ENCODE measurements at places on chromosomes 2 and 18.

GRCh38 chr2:85791704-85792565 lies 38.1 kb downstream of the ATOH8 start:
- no peak for ATAC-seq

GRCh38 chr2:239927424-239927981 lies 97.6 kb downstream of the NDUFA10 start:
- ATAC-seq, result peak; percentile 100

GRCh38 chr18:68713131-68713530 lies 1.8 kb downstream of the TMX3 start:
- ATAC-seq, result no peak

- ATAC-seq, result no peak
These were observed 117.7 kb downstream of the ZNF516 start for GRCh38 chr18:76377359-76377756.

GRCh38 chr2:85783796-85784195 lies 30.0 kb downstream of the ATOH8 start:
- no peak for ATAC-seq

GRCh38 chr18:79497638-79498081 lies 101.9 kb downstream of the NFATC1 start:
- no peak for ATAC-seq

DNA sequence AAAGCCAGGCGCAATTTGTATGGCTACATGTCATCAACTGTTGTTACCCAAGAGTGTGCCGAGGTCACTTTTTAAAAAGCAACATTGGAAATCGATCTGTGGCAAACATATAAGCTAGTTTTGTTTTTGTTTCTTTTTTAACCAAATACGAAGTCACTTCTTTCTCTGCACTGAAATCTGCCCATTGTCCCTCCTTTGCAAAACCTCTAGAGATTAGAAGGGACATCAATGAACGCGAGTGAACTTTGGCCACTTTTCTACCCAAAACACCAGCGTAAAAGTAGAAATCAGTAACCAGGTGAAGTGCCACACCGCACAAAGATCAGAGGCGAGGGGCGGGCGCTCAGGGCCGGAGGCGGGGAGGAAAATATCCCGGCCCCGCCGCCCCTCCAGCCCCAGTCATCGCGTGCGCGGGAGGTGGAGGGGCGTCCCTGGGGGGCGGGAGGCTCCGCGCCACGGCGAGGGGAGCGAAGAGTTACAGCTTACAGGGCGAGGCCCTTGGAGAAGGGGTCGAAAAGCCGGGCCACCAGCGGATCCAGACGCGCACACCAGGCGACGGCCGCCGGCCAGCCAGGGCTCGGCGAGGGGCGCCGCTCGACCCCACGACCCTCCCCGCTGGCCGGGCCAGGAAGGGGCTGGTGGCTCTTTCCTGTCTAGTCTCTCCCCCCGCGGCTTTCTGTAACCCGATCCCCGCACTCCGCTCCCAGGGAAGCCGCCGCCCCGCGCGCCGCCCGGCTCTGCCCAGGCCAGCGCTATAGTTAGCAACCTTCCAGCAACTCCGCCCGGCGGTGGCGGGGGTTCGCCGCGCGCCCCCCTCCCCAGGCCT lies 993 bp downstream of the RBMS1 start:
- ATAC-seq, result peak; percentile 53

All from activated T-helper 17 cell treated with anti-CD3 and anti-CD28 coated beads, Interleukin-2, amount 50 U/mL, for 72 hours (primary cell).